ENCODE measurements at places on chromosomes 7 and 10.

DNA sequence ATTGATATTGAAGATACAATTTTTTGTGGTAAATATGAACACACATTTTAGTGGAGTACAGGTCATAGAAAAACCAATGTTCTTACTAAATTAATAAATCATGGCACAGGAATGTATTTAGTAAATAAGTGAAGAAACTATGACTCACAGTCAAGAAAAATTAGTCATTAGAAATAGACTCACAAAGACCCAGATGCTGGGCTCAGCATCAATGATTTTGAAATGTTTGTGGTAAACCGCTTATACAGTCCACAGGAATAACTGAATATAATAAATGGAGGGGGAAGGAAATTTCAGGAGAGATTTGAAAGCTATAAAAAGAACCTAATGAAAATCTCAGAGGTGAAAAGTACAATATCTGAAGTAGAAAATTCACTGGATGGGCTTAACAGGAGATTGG, 138.3 kb upstream of the ADCY1 start:
- DNase-seq, result no peak

DNA sequence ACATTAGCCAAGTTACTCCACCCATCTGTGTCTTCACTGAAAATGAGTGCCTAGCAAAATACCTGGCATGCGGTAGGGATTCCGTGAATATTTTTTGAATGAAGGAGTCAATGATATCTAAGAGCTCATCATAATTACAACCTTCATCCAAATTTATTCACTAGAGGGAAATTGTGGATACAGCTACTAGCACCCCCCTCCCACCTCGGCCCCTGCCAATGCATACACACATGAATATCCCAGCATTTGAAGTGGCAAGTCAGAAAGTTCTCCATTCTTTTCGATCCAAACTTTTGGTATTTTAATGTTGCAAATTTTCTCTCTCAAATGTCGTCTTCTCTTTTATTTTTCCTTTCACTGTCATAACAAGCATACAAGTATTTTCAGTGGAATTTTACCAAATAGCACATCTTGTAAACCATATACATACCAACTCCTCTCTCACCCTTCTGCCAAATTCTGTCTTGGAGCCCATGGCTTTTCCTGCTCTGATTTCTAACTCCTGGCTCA, 164.3 kb downstream of the GRID1 start:
- no peak for DNase-seq

- no peak for DNase-seq
Observed at GRCh38 chr7:49580761-49581160, 192.7 kb upstream of the VWC2 start.

- no peak for DNase-seq
Observed at GRCh38 chr10:106996510-106996909, 168.0 kb downstream of the SORCS1 start.

DNA sequence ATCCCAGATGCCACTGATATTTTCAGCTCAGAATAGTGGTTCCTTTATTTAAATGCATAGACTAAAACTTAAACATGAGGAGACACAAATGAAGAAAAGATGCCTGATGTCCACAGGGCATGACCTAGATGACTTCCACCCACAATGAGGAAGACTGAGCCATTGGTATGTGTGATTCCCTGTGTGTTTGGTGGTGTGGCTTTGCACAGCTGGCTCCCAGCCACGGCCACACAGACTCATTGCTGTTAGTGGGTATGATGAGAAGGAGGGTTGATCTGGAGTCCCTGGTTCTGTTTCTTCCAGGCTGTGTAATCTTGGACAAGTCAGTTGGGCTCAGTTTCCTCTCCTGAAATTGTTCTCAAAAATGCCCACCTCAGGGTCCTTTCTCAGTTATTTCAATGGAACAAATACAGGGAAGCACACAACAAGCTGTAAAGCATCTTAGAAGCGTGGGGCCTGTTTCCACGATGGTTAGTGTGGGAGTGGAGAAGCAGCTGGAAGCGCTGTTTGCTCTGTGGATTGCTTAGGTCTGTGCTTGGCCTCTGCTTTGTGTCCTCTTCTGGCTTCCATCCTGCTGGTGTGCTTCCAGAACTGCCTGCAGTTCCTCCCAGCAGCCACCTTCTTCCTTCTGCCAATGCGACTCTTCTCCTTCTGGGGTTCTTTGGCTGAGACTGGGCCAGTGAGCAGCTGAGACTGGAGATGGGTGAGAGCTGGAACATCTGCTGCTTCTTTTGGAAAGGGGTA, 303.7 kb downstream of the BMPER start:
- DNase-seq, result no peak

DNA sequence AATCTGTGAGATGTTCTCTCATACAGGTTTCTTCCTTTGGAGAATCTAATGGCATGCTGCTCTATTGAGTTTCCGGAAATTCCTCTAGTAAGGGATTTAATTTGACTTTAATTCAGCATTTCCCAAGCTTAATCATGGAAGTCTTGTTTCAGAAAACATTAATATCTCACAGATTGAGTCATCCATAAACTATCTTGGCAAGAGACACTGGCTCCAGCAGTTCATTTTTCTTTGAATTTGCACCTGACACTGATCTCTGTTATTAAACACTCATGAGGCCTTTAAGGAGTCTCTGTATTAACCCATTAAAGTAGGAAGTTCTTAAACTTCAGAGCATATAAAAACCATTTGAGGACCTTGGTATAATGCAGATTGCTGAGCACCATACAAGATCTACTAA, 3.6 kb upstream of the ITGB8 start:
- no peak for DNase-seq

- no peak for DNase-seq
Observed at GRCh38 chr10:11148142-11149028, 130.7 kb downstream of the CELF2 start.

GRCh38 chr10:78515038-78515872, 481.6 kb downstream of the RPS24 start:
- no peak for DNase-seq

- no peak for DNase-seq
Observed at GRCh38 chr7:26930201-26930600, 65.8 kb upstream of the SKAP2 start.

DNA sequence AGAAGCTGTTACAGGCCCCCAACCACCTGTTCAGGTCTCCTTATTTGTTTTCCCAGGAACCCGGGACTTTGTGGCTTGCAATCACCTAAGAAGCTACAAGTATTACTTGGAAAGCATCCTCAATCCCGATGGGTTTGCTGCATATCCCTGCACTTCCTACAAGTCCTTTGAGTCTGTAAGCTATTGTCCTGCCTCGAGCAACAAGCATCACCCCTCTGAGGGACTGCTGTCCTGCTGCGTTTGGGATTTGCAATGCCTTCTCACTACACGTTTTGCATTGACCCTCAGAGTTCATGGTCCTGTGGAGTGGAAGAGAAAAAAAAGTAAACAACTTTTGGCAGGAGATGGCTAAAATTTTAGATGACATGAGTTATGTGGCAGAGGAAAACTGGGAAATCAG, 9.2 kb downstream of the PNLIPRP1 start:
- no peak for DNase-seq
